ENCODE measurements at places on chromosomes 3 and 15.

DNA sequence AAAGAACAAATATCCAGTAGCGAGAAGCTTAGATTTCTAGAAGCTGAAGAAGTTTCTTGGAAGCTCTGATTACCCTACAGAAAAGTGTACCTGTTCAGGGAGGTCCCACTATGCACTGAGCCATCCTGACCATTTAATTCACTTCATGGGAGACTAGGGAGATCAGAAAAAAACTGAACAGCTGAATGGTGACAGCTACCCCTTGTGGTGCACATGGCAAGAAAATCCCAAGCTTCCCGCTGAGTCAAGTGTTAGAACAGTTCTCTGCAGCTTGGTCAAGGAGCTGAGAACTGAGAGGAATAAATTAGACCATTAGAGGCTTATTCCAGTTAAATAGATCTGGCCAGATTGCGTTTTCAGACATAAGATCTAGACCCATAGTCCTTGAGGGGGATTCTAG, 197.2 kb upstream of the VEPH1 start:
- no peak for DNase-seq

- no peak for DNase-seq
Measured at GRCh38 chr15:45715528-45715927, 80.7 kb downstream of the SQOR start.

- no peak for DNase-seq
Measured at GRCh38 chr3:44418549-44418948, 58.9 kb downstream of the ZNF445 start.

DNA sequence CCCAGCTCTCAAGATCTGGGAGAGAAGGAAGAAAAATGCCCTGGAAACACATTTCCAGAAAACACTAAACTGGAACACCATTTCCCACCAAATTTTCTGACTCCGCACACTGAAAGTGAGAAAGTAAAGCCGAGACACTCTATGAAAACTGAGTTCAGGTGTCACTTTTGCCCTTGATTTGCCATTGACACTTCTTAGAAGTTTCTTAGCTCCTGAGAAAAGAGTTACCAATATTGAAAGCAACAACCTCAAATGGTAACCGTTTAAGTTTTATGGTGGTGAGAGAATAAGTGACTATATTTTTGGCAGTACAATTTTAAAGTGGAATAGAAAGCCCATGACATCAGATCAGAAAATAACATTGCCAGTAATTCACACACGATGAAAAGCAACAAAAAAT, 39.0 kb downstream of the CD86 start:
- DNase-seq = no peak

- no peak for DNase-seq
Measured at GRCh38 chr3:100090669-100091005, 23.7 kb downstream of the FILIP1L start.
